HT1080 (cell line): ENCODE measurements at places on chromosomes 6 and 20.

- DNase-seq = no peak
Measured at GRCh38 chr20:16158976-16159286, 414.3 kb downstream of the KIF16B start.

DNA sequence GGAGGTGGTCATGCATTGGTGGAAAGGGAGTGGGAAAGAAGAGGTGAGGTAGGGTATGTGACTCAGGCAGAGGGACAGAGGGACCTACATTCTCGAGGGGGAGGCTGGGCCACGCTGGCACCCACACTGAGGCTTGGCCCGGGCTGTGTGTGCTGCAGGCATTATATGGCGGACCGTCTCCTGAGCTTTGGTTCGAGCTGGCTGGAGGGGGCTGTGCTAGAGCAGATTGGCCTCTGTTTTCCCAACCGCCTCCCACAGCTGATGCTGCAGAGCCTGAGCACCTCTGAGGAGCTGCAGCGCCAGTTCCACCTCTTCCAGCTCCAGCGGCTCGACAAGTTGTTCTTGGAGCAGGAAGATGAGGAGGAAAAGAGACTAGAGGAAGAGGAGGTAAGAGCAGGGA is 23.4 kb downstream of the DNPH1 start:
- DNase-seq = no peak

GRCh38 chr20:7155794-7156193 is 388.3 kb downstream of the BMP2 start:
- DNase-seq = no peak

- DNase-seq = no peak
Measured at GRCh38 chr6:14401246-14401645, 283.7 kb downstream of the CD83 start.

GRCh38 chr6:3278691-3279090 is 19.9 kb downstream of the PSMG4 start:
- no peak for DNase-seq

- DNase-seq = peak; percentile 97
Measured at GRCh38 chr6:8085053-8085511, 17.3 kb downstream of the EEF1E1 start.

DNA sequence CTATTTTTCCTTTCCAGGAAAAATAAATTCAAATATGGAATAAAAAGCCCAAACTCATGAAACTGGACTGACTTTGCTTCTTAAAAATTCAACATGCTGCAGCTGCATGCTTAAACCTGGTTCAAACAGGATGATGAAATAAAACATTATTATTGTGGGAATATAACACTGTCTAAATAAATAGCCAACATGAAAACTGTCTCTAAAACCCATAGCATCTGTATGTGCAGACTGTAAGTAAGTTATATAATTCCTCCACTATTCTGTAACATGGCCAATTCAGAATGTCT is 30.4 kb upstream of the AHI1 start:
- DNase-seq = no peak

DNA sequence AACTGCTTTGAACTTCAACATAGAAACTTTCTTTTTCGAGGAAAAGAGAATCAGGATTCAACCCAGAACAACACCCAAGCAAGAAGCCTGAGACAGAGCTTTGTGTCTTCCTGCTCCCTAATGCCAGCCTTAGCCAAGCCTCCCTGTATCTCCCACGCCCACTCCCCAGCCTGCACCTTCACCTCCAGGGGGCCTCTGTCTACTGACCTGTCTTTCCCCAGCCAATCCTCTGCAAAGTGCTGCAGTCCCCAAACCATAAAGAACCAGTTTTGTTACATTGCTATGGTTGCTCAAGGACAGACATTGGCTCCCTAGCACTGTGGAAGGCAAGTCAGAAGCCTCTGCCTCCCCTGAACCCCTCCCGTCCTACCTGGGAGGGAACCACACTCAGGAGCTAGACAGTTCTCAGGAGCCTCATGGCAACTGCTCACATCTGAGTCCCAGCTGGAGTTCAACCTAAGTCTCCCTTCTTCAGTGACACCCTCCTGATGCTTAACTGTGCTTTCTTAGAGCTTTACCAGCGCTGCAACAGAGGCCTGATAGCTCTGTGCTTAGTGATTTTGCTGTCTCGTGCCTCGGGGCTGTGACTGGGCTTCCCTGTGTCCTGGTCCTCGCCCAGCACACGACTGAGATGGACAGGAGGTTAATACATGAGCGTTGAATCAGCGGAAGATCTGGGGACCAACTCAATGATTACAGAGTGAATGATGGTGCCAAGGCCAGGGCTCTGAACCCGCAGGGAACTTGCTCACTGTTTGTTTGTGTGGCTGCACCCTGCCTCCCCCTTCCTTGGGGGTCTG is 101.5 kb upstream of the DUSP22 start:
- DNase-seq = no peak

- DNase-seq = no peak
Measured at GRCh38 chr6:42564506-42564825, 637 bp downstream of the UBR2 start.

DNA sequence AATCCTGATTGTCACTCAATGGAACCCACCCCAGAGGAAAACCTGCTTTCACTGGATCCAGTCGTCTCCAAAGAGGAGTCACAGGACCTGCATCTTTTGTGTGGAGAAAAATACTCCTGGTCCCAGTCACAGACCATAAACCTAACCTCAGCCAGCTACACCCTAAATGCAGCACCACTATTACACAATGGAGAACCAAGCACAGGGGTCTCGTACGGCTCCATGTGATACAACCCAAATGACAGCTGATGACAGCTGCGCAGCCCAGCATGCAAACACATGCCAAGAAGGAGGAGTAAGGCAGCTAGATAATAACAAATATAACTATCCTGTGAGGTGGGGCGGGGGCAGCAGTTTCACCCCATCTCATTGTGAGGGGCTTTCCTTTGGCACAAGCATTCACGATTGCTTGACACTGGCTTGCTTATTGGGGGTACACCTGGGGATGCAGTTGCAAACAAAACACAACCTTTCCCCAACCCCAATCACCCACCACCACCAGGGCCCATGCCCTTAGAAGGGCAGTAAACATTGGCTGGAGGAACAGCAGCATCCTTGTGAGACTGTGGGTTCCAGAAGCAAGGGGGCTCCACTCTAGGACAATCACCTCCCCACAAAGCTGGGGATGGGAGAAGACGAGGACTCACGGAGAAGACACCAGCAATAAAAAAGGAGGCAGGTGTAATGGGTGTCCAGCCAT is 51.5 kb downstream of the TRERF1 start:
- DNase-seq = no peak

DNA sequence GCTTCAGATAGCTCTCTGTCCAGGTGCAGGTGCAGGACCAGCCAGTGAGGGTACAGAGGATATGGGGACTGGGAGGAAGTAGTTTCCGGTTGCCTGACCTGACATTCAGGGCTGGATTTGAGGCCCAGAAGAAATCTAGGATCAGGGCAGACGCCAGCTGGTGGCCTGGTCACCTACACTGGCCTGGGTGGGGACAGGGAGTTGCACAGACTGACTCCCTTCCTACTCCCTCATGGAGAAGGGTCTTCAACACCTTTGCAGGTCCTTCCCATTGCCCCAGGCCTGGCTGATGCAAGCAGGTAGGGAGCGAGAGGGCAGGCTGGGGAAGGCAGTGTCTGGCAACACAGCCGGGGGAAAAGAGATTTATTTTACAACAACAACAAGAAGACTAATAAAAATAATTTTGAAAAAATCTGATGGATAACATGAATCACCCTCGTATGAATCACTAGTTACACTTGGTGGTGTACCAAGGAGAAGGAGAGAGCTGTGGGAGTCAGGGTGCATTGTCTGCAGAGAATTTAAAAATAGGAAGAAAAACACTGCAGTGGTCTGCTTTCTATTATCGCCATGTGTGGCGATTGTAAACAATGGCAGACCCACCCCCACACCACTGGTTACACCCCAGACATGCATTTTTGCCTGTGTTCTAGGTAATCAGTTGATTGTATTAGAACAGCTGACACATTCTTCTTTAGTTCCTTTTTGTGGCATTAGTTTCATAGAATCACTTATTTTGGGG is 62.3 kb upstream of the SNX9 start:
- peak; percentile 88 for DNase-seq

- no peak for DNase-seq
Measured at GRCh38 chr6:155319902-155320301, 5.6 kb upstream of the TFB1M start.

DNA sequence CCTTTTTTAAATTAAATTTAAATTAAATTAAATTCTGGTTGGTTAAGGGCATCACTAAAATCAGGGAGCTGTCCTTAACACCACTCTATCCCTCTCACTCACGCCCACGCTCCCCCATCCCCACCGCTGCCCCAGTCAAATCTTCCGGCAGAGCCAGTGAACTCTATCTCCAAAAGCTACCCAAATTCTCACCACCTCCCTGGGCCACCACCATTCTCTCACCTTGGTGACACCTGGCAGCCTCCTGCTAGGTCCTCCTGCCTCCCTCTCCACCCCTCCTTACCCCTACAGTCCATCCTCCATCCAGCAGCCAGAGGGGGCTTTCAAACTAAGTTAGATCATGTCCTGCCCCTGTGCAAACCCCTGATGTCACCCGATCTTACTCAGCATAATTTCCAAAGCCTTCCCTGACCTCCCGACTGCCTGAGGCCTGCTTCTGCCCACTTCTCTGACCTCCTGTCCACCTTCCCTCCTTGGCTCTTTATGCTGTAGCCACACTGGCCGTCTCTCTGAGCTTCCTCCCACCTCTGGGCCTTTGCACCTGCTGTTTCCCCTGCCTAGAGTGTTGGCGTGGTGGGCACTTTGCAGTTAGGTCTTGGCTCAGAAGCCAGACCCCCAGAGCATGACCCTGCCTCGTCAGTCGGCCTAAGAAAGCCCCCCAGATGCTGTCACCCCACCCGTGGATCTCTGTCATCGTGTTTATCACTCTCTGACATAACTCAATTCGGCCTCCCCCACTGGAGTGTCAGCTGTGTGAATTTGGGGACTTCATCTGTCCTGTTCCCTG is 24.7 kb downstream of the PTGIS start:
- no peak for DNase-seq

GRCh38 chr20:48766961-48767960 is 60.5 kb downstream of the PREX1 start:
- DNase-seq = no peak

DNA sequence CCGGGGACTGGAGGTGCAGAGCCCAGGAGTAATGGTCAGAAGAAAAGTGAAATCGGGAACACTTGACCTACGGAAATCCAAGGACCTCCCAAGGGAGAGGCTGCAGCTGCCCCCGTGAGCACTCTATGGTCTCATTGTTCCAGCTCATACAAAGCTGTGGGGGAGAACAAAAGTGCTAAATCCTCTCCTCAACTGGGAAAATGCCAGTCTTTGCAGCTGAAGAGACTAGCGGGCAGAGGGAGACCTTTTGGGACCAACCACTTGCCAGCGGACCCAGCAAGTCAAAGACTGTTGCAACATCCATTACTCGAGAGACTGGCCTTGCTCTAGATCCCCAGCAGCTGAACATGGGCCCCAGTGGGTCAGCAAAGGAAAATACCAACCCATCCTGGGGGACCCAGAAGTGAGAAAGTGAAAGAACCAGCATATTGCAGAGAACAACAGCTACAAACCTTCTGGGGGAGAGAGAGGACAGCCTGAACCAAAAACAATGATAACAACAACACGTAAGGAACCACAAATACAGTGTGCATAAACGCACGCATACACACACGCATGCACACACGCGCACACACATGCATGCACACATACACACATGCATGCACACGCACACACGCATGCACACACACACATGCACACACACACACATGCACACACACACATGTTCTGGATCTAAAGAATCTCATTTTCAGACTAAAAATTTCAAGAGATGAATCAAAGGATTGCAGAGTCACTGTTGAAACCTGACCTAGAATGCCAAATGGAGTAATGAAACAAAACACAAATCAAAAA is 24.7 kb upstream of the ELMO2 start:
- no peak for DNase-seq

GRCh38 chr20:9989066-9989724 is 45.6 kb upstream of the ANKEF1 start:
- peak; percentile 50 for DNase-seq

DNA sequence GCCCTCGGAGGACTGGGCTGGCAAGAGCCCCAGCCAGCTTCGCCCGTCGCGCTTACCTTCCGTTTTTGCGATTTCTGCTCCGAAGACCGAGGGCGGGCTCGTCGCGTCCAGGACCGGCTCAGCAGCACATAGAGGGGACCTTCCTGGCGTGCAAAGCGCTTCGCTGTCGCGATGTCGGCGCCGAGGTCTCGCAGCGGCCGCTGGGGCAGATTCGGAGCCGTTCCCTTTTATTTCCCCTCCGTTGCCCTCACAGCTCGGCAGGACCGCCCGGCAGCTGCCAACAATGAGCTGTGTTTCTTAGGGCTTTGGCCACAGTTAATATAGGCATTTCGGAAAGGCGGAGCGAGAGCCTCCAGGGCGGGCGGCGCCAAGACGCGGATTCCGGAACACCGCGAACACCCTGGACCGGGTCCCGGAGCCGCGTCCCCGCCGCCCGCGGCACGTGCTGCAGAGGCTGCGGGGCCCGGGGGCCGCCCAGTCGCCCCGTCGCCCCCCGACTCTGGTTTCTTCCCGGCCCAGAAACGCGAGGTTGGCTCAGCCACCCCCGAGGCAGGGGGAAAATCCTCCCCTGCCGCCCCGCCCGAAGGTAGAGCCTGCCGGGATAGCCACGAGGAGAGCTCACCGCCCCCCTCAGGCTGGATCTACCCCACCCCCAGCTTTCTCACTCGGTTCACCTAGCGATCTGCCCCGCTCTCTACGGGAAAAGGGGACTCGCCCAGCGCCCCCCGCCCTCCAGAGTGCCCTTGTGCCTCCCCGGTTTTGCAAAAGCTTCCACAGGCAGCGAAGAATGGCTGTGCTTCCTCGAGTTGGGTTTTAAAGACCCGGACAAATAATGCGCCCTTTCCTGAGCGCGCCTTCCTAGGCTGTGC is at the start of gene CITED2:
CITED2 (minus strand) TSS at position 292 of the 869 bp plus-strand sequence. CDS start 704 bp downstream, outside the sequence.
- peak; percentile 92 for DNase-seq

DNA sequence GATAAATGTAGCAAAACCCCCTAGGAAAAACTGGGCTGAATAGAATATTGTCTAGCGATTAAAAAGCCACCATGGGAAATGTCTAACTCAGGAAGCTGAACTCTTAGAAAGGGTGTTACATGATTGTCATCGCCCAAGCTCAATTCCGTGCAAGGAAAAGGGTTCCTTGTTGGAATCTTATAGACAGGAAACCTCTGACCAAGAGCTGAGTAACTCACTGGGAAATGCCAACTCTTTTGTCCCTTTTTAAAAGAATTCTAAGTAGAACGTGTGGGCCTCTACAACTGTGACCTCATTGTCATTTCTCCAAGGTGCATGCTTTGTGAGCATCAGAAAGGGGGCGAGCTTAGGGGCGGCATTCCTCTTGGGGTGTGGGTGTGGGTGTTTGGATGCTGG is 88.1 kb downstream of the SYNJ2 start:
- peak; percentile 82 for DNase-seq
